Progenitor cell of endocrine pancreas (in vitro differentiated cells): ENCODE measurements at places on chromosomes 13 and 19.

- DNase-seq: no peak
Measured at GRCh38 chr13:67964986-67965385, 734.9 kb upstream of the PCDH9 start.

- DNase-seq: no peak
Measured at GRCh38 chr19:49229416-49229815, 71.8 kb downstream of the TRPM4 start.

DNA sequence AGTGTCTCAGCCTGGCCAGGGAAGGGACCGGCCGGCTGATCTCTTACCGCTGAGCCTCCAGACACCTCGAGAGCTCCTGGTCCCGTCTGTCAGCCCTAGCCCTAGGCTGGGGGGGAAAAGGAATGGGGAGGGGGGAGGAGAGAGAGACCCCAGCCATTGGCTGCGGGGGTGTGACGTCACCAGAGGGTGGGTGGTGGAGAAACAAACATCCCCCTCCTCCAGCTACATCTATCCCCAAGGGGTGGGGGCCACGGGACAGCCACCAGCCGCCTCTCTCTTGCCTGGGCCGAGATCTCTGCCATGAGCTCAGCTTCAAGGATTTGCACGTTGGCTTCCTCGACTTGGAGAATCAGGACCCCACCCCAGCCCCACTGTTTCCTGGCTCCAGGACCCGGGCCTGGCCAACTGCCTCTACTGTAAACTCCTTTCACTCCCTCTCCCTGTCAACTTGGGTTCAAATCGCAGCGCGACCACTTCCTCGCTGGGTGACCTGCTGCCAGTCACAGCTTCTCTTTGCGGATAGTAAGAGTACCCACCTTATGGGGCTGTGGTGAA is at the start of gene PRX:
Gene PRX (minus strand): TSS at position 88 of the 555 bp plus-strand sequence. CDS start 5,446 bp downstream, outside the sequence.
- no peak for DNase-seq

DNA sequence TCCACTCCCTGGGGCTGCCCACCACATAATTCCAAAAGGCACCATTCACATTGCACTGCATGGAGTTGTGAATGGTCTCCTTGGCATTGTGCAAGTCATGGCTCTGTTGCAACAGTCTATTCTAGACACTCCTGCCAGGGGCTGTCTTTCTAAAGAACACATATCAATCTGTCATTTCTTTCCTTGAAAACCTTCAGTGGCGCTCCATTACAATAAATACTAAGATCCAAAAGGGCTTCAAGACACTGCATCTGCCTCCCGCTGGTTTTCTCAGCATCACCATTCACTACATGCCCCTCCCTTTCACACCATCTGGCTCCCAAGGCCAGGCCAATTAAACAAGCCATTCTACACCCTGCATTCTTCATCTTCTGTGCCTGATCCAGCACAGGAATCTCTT is 32.2 kb upstream of the TM9SF2 start:
- DNase-seq: no peak

- no peak for DNase-seq
Measured at GRCh38 chr19:34348899-34349487, 16.0 kb upstream of the GPI start.

- DNase-seq: no peak
Measured at GRCh38 chr19:18392926-18393325, 4.5 kb downstream of the LRRC25 start.
